ENCODE measurements at places on chromosomes 3 and 15. TPM values are rescaled to one million over a fixed set of nuclear protein-coding genes. Genes with fewer than 3 reads are reported as not detected.

The CHRM5 gene
- total RNA-seq, result not detected

The ZPLD1 gene
- total RNA-seq, result 0.17 TPM

The SLC35G2 gene
- 8.5 TPM for total RNA-seq

DNA sequence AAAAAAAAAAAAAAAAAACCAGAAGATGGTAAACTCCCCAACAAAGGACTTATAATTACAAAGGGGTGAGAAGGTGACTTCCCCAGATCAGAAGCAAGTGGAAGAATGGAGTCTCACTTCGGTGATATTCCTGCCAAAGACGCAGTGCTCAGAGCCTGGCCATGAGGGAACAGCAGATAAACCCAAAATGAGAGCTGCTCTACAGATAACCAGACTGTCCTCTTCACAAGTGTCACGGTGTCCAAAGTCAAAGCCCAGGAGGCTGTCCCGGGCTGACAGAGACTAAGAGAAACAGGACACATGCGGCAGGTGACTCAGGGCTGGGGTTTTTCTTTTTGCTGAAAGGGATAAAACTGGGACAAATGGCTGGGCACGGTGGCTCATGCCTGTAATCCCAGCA is 48.8 kb downstream of the HMCES start:
- DNase-seq, result no peak

DNA sequence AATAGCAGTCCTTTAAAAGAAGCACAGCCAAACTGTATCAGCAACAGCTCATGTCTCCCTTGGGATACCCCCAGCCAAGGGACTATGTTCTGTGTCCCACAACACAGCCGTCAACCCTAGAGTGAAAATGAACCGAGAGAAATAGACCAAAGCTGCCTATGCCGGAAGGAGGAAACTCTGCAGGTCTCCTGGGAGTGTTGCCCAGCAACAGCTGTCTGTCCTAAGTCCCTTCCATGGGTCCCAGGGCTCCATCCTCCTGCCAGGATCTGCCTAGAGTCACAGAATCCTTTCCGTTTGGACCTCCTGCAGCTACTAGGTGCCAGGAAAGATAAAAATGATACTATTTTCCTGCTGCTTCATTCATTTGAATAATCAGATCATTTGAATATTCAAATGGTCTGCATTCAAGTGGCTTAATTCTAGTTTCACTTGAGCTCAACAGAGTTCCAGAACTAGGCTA is 53.1 kb downstream of the TRANK1 start:
- no peak for DNase-seq

DNA sequence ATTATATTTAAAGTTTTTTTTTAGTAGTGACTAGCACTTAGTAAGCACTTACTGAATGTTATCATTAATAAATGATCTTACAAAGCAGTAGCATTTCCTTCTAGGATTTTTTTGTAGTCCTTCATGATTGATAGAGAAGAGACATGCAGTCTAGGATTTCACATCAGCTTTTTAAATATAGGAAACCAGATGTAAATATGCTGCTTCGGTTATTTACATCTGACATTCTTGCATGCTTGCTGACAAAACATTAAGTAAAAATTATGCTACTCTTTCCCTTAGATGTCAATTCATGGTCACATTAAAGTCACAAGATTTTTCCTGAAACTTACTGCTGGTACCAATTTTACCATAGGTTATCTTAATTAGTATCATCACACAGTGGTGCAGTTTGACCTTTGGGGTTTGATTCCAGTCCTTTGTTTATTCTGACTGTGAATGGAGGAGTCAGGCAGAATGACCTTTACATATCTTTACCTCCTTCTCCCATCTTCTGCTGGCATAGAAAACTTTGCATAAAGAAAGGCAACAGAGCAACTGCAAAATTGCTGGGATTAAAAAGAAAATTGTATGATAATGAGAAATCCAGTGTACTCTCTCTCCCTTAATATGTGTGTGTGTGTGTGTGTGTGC is 286.5 kb downstream of the LPP start:
- DNase-seq, result no peak
